ENCODE measurements at places on chromosomes 5 and 9.

DNA sequence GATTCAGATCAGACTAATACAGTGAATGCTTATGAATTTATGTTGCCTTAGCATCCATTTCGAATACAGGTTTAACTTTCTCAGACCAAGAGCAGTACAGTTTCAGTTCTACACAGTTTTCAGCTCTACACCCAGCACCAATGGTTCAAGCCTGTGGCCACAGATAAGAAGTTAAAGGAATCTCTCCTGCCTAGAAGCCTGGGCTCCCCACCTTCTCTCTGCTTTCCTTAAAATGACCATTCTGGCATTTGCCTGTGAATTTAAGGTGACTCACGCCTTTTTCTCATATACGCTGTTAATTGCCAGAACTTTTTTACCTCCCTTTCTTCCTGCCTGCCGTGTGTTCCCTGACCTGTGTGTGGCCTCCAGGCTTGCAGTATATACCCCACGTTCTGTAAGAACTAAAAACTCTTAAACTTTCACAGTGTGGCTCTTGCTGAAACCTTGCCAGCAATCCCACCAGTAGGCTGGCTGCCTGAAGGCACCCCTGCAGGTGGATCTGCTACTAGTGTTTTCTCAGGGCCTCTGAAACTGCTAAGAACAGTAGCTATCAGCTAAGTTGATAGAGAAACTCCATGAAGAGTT, 692.8 kb upstream of the CDH18 start:
- DNase-seq, result no peak

DNA sequence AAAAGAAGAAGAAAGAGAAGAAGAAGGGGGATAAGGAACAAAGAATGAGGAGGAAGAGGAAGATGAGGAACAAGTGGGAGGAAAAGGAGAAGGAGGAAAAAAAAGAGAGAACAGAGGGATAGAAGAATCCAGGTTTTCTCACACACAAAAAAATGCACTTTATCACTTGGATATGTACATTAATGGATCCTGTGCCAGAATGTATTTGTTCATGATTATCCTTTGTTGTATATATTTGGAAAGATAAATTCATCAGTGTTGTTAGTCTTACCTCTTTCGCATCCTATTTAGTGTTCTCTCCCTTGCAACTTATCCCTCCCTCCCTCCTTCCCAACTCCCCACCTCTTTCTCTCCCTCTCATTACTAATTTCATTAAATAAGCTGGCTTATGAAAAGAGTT, 298.8 kb downstream of the SLCO4C1 start:
- DNase-seq, result no peak

DNA sequence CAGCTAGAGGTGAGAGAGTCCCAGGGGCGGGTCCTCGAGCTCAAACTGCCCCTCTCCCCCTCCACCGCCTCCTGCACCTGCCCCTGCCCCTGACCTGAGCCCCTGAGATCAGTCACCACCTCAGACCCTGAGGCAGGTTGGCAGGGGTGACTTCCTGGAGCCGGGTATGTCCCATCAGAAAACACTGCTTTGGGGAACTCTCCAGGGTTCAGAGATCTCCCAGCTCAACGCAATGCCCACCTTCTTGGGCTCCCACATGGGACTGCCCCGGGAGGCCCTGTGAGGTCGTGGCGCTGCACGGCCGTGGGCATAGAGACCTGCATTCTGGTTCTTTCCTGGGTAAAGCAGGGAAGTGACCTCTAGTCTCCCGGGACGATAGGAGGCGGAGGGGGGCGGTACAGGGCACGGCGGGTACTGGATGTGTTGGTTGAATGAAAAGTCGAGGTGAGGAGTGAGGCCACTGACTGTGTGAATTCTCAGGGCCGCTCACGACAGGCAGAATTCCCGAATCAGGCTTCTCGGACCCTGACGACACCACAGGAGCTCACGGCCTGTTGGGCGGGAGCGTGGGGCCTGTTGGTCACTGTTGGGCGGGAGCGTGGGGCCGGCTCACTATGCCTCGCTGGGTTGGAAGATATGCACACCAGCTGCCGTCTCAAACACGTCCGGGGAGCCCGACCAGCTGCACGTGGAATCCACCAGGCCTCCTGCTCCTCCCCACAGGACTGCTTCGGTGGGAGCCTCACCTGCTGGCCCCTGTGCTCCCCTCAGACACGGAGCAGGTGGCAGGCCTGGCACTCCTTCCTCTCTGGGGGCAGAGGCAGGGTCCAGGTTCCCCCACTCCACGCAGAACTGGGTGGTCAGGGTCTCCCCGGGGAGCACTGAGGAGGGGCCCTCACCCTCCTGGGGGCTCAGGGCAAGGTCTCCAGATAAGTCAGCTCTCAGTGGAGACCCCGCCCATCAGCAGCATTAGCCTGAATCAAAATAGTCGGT, 178.0 kb upstream of the PPP1R26 start:
- no peak for DNase-seq

DNA sequence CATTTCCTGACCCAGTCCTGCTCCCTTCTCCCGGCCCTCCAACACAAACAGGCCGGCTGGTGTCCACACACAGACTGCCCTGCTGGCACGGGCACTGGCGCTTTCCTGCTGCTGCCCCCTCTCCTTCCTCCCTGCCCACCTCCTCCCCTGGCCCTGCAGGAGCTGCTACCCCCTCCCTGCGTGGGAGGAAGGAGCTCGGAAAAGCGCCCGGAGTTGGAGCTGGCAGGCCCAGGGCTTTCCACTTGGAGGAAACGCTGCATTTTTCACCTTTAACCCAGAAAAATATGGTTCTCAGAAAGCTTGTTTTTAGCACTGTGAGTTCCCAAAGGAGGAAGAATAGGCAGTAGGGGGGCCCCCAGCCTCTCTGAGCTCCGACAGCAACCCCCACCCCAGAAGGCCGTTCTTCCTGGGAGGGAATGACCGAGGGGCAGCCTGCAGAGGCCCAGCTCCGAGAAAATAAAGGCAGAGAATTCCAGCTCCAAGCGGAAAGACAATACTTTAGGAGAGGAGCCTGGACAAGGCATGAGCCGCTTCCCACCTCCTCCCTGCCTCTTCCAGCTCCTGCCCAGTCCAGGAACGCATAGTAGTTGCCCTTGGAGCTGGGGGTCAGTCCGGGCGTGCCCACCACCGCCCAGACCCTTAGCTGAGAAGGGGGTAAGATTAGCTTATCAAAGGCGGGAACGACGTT, 88.9 kb downstream of the LIFR start:
- peak; percentile 53 for DNase-seq

- no peak for DNase-seq
These were observed 658.6 kb downstream of the ISL1 start for GRCh38 chr5:52041842-52042241.

DNA sequence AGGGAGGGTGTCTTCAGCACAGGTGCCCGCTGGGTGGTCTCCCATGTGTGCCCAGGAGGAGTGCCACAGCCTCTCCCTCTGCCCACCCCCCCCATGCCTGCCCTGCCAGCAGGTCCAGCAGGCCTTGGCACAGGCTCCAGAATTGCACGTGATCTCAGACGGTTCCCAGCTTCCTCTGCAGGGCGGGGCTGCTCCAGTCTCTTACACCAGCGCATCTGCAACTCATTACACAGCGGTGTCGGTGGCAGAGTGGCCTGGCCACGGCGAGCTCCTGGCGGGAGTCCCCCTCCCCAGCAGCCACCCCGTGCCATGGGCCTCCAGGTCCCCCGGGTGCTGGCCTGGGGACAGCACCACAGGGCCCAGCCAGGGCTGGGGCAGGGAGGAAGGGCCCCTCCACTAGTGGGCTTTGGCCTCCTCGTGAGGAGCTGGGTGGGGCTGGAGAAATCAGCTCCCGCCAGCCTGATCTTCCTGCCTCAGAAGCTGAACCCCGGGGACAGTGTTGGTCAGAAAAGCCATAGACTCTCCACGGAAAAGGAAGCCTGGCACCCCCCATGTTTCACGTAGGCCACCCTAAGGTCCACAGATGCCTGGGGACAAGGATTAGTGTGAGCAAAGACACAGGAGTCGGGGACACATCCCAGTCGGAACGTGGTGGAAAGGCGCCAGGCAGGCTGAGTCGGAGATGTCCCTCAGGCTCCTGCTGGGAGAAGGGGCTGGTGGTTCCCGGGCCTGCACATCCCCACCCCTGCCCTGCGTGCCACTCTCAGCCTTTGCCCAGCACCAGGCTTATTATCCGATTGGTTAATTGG, 40.2 kb downstream of the RXRA start:
- peak; percentile 82 for DNase-seq

GRCh38 chr5:172496671-172497371, 42.5 kb upstream of the SH3PXD2B start:
- DNase-seq, result peak; percentile 6

- DNase-seq, result no peak
These were observed 84.0 kb upstream of the SMIM32 start for GRCh38 chr5:136276946-136277345.

DNA sequence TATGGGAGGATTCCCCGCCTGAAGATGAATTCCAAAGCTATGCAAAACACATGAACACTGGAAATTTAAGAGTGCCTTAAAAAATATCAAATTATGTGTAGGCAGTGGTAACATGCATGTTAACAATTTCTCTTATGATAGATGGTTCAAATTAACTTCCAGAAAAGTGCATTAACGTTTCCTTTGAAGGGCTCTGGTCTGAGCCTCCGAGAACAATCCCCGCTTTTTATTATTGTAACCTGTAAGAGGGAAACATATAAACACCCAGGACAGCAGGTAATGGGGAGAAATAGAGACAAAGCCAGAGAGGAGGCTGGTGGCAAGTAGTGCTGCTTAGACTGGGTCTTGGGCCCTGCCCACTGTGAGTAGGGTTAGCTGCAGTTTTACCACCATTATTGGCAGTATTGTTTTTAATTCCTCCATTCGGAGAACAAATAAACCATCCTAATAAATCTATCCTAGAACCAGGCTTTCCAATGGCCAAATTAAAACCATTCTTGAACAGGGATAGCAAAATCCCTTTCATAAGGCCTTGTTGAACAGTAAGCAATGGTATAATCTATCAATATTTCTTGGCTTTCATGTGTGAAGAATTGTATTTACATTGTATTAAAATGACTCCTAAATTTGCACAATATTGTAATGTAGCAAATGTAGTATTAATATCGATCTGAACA, 6.3 kb downstream of the NR2F1 start:
- peak; percentile 59 for DNase-seq

DNA sequence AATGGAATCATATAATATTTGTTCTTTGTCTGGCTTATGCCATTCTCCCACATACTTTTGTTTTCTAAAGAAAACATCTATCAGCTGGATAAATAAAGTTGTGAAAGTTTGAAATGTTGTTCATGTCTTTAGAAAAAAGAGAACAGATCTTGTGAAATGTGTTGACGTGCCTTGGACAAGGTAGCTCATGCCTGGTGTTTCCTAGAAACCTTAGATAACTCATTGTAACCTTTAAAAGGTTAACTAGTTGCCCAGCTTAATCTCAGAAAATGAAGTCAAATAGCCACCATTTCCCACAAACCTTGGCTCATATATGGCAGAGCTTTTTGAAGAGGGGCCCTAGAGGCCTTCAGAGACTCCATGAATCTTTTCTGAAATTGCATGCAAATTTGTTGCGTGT, 15.3 kb downstream of the CDO1 start:
- no peak for DNase-seq

DNA sequence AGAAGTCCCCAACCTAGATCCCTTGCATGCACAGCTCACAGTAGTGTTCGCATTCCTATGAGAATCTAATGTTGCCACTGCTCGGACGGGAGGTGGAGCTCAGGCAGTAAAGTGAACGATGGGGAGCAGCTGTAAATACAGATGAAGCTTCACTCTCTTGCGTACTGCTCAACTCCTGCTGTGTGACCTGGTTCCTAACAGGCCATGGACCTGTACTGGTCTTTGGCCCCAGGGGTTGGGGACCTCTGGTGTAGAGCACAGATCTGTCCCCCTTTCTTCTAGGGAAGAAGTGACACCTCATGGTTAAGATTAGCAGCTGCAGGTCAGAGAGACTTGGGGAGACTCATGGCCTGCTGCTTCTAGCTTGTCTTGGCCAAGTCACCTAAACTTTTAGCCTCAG, 7.1 kb downstream of the ARHGEF28 start:
- DNase-seq, result no peak

DNA sequence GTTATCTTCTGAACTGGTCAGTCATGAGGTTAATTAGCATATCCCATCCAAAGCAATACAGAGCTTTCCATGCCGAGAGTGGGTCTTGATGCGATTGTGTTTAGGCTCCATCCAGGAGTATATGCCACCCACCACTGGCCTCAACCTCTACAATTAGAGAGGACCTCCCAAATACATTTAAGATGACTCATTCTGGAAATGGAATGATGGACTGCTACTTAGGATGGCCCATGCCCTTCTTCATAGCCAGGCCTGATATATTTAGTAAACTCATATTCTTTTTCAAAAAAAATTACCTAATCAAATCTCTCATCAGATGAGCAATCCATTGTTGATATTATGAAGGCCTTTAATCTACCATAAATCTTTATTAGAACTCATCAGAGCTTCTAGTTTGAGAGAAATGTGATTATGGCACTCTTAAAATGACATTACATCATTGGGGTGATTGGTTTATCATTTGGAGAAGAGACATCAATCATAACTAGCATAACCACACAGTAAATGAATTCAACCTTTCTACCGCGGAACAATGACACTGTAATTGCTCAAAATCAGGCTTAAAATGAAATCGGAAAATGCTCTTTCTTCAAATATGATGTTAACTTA, 414.2 kb upstream of the WWC1 start:
- no peak for DNase-seq

DNA sequence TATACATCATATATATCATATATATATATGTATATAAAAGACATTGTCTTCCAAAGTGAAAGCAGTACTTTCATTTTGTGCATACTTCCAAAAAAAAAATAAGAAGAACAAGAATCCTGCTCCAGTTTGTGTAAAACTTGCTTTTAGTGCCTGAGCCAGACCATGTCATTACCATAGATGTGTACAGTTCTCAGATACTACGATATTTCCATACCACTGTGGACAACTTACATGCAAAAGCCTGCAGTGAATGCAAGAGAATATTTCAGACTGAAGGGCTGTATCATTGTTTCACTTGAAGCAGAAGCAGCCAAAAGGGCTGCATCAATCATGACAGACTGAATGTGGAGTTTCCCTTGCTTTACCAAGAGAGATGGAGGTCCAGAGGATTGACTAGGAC, 72.6 kb upstream of the CYLC2 start:
- no peak for DNase-seq

GRCh38 chr5:142777850-142778249, 7.7 kb downstream of the ARHGAP26 start:
- DNase-seq, result no peak

DNA sequence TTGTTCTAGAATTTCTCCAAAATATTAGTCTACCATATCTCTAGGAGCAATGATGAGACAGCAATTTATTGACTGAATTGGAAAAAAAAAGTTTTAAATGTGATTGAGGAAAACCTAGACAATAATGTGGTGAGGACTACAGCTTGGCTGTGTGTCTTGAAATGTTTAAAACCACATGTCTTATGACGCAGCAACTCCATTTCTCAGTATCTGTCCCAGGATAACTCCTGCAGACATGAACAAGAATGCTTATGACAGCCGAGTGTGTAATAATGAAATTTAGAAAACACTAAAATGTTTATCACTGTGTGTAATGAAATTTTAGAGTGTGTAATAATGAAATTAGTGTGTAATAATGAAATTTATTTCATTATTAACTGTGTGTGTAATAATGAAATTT, 254.1 kb upstream of the DAPK1 start:
- DNase-seq, result no peak
